ENCODE measurements at places on chromosomes 5 and 9.

DNA sequence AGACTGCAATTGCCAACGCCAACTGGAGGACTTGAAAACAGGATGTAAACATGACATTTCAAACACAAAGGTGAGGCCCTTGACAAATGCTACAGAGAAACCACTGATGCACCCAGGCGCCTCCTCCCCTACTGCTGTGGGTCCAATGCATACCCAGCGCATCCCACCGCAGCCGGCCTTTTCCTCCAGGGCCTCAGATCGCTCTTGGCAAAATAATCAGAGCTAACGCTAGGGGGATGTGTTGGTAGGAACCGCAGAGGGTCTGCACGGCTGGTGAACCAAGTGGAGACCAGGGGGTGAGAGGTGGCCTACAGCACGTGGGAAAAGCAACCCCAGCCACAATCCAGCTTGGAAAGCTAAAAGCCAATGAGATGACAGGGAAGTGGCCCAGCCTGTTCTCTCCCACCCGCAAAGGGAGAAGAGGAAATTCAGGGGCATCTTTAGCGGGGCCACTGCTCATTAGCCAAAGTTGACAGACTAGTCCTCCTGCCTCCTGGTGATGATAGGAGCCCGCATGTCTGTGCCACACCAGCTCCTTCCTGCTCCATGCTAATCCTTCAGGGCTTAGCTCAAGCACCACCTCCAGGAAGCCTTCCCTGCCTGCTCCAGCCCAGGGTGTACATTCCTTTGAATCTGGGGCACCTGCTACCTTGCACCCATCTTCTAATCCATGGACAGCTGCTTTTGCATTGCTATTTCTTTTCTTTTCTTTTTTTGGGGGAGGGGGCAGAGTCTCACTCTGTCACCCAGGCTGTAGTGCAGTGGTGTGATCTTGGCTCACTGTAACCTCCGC lies 5.9 kb downstream of the FAM163B start:
- DNase-seq: no peak

GRCh38 chr5:113132564-113132963 lies 156.0 kb downstream of the DCP2 start:
- no peak for DNase-seq

GRCh38 chr5:38211354-38211710 lies 47.0 kb upstream of the EGFLAM start:
- DNase-seq: no peak

GRCh38 chr9:135591506-135592330 lies 30.2 kb downstream of the PAEP start:
- no peak for DNase-seq

GRCh38 chr9:107336718-107337360 lies 53.8 kb downstream of the RAD23B start:
- DNase-seq: no peak

GRCh38 chr5:2371419-2371710 lies 380.1 kb downstream of the IRX2 start:
- no peak for DNase-seq

- no peak for DNase-seq
Observed at GRCh38 chr5:106314221-106314824, 1356.4 kb downstream of the EFNA5 start.

DNA sequence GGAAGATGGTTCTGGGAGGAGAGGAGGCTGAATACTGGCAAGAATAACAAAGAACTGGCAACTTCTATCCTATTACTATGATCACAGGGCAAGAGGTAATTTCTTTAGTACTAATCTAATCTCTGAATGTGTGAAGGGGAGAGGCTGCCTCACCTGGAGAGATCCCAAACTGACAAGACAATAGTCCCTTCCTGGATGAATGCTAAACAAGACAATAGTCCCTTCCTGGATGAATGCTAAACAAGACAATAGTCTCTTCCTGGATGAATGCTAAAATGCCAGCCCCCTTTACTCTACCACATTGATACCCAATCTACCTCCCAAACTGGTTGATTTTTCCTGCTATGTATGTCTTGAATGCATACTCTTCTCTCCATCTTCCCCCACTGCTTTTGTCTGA lies 145.2 kb downstream of the SIL1 start:
- no peak for DNase-seq

- DNase-seq: no peak
Observed at GRCh38 chr9:23850242-23850689, 24.2 kb upstream of the ELAVL2 start.

DNA sequence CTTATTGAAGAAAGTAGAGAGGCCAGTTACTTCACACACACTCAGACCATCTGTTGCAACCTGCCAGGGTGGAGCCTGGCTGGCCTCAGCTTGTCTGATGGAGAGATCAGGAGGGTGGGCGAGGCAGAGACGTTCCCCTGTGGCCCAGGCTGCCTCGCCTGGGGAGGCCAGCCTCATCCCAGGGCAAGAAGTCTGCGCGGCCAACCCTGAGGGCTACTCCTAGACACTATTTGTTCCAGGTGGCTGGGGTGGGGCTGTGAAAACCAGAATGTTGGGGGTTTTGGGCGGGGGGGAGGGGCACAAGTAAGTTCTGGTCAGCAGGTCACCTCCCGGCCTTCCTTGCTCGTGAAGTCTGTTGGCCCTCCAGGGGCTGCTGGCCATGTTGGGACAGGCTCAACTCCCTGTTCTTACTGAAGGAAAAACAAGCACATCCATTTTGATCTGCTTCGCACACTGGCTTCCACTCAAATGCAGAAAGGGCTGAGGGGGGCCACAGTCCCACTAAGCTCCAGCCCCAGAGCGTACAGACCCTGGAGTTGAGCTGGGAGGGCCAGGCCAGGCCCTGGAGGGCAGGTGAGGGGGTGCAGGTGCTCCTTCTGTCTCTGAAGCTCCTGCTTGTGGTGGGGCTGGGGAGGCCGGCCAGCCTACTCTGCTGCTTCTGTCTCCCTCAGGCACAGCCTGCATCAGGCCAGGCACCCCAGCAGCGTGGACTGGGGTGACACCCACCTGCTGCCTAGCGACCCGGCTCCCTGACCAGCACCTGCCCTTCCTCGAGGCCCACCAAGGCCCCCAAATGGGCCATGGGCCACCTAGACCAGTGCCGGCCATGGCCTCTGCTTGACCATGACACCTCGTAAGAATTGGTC lies 46.6 kb downstream of the SECISBP2 start:
- no peak for DNase-seq
